Endothelial cell of umbilical vein (primary cell): ENCODE measurements at places on chromosomes 16 and 17. TPM values are rescaled to one million over a fixed set of nuclear protein-coding genes. Genes with fewer than 3 reads are reported as not detected.

SDR42E1 gene
- polyA plus RNA-seq = 0.05 and 0.08 TPM in 2 replicates

FBXW10 gene
- not detected in 2 replicates for polyA plus RNA-seq

ETV4 gene
- 5.5 and 7.3 TPM in 2 replicates for polyA plus RNA-seq

OSGIN1 gene
- polyA plus RNA-seq = 9.2 and 11.5 TPM in 2 replicates

ZPBP2 gene
- polyA plus RNA-seq = not detected in 2 replicates

SNAI3 gene
- polyA plus RNA-seq = 0.30 and 0.38 TPM in 2 replicates

ZG16B gene
- polyA plus RNA-seq = 0.22 and 0.25 TPM in 2 replicates

TXNDC11 gene
- 66.0 and 66.8 TPM in 2 replicates for polyA plus RNA-seq

CBFA2T3 gene
- polyA plus RNA-seq = not detected in 2 replicates

CLEC18B gene
- polyA plus RNA-seq = 0.06 TPM in 1 of 2 replicates, not detected in the other

KRT17 gene
- polyA plus RNA-seq = 0.83 and 0.96 TPM in 2 replicates

SLC6A2 gene
- polyA plus RNA-seq = not detected in 2 replicates

HID1 gene
- polyA plus RNA-seq = 53.3 and 63.4 TPM in 2 replicates

NPIPA1 gene
- polyA plus RNA-seq = 53.2 and 58.1 TPM in 2 replicates

NEUROD2 gene
- polyA plus RNA-seq = not detected in 2 replicates

GOT2 gene
- polyA plus RNA-seq = 42.5 and 53.4 TPM in 2 replicates

B4GALNT2 gene
- not detected in 2 replicates for polyA plus RNA-seq

KRTAP4-4 gene
- not detected in 2 replicates for polyA plus RNA-seq

CSH2 gene
- not detected in 2 replicates for polyA plus RNA-seq

CCL22 gene
- not detected in 2 replicates for polyA plus RNA-seq

RAB26 gene
- polyA plus RNA-seq = 2.0 and 3.1 TPM in 2 replicates

FKBP10 gene
- polyA plus RNA-seq = 377 and 431 TPM in 2 replicates

OR2C1 gene
- not detected in 2 replicates for polyA plus RNA-seq

KRT36 gene
- polyA plus RNA-seq = 0.04 and 0.11 TPM in 2 replicates

CTRL gene
- polyA plus RNA-seq = 1.1 TPM in 2 replicates

KIF2B gene
- polyA plus RNA-seq = not detected in 2 replicates

CRHR1 gene
- not detected in 2 replicates for polyA plus RNA-seq

KRTAP3-1 gene
- not detected in 2 replicates for polyA plus RNA-seq

NOXO1 gene
- 0.37 and 0.40 TPM in 2 replicates for polyA plus RNA-seq
